H9 (cell line): ENCODE measurements at places on chromosomes 13 and 19. TPM values are rescaled to one million over a fixed set of nuclear protein-coding genes. Genes with fewer than 3 reads are reported as not detected.

ZNF682 gene
- total RNA-seq = 23.0 and 24.9 TPM in 2 replicates

MIA gene
- total RNA-seq = not detected in 2 replicates

C13orf42 gene
- total RNA-seq = 16.5 and 18.1 TPM in 2 replicates

ZNF121 gene
- 162 and 171 TPM in 2 replicates for total RNA-seq

ZNF433 gene
- total RNA-seq = 1.9 and 2.4 TPM in 2 replicates

ABCC4 gene
- 5.7 and 5.9 TPM in 2 replicates for total RNA-seq

TBXA2R gene
- 0.63 and 0.64 TPM in 2 replicates for total RNA-seq

CERS1 gene
- 19.3 and 20.3 TPM in 2 replicates for total RNA-seq

GNG14 gene
- not detected in 2 replicates for total RNA-seq

MAST1 gene
- 11.8 and 15.1 TPM in 2 replicates for total RNA-seq

SPACA6 gene
- 16.0 and 18.9 TPM in 2 replicates for total RNA-seq

ANKRD24 gene
- 2.4 and 2.8 TPM in 2 replicates for total RNA-seq

NLRP7 gene
- 1.1 TPM in 2 replicates for total RNA-seq

IRF3 gene
- total RNA-seq = 185 and 205 TPM in 2 replicates

CEACAM3 gene
- not detected in 2 replicates for total RNA-seq

MAG gene
- total RNA-seq = 0.13 TPM in 1 of 2 replicates, not detected in the other

ADGRE3 gene
- total RNA-seq = not detected in 2 replicates

ONECUT3 gene
- total RNA-seq = 0.04 and 0.07 TPM in 2 replicates

SPACA4 gene
- total RNA-seq = not detected in 2 replicates

PRR12 gene
- total RNA-seq = 64.2 and 65.9 TPM in 2 replicates

RXFP2 gene
- total RNA-seq = not detected in 2 replicates

LIM2 gene
- total RNA-seq = not detected in 2 replicates
